ENCODE measurements at places on chromosomes 1 and 21. TPM values are rescaled to one million over a fixed set of nuclear protein-coding genes. Genes with fewer than 3 reads are reported as not detected.

The SH2D1B gene
- not detected for total RNA-seq

The LCE1C gene
- total RNA-seq = not detected

The TOMM40L gene
- total RNA-seq = 26.6 TPM

GRCh38 chr1:111085676-111086075 is 54.2 kb downstream of the DRAM2 start:
- no peak for DNase-seq
- H3K4me3 ChIP-seq = no peak overlapping the region
- no peak overlapping the region for H3K27ac ChIP-seq
- no peaks in the 10 kb centered on the region for H3K4me1 ChIP-seq

DNA sequence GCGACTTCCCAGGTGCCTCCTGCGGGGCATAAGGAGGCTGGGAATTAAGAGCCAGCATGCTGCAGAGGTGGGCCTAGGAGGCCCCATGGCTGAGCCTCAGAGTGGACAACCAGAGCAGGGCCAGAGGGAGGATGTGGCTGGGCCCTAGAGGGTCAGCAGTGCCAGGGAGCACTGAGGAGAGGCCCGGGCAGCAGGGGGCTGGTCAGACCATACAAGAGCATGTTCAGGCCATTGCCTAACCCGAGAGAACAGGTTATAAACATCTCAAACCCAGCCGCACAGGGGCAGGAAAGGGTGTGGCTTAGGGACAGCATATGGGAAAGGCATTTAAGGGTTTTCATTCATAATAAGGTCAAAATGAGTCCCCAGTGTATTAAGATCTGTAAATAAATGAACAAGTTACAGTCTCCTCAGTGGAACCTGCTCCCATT is 51.1 kb downstream of the IER5 start:
- peaks cover 29% of the 10 kb centered on the region for H3K4me1 ChIP-seq
- H3K27me3 ChIP-seq = no peaks in the 10 kb centered on the region
- no peaks in the 10 kb centered on the region for H3K36me3 ChIP-seq
- DNase-seq = no peak
- peak overlapping the region; percentile 82 for H3K27ac ChIP-seq
- no peak overlapping the region for H3K4me3 ChIP-seq

DNA sequence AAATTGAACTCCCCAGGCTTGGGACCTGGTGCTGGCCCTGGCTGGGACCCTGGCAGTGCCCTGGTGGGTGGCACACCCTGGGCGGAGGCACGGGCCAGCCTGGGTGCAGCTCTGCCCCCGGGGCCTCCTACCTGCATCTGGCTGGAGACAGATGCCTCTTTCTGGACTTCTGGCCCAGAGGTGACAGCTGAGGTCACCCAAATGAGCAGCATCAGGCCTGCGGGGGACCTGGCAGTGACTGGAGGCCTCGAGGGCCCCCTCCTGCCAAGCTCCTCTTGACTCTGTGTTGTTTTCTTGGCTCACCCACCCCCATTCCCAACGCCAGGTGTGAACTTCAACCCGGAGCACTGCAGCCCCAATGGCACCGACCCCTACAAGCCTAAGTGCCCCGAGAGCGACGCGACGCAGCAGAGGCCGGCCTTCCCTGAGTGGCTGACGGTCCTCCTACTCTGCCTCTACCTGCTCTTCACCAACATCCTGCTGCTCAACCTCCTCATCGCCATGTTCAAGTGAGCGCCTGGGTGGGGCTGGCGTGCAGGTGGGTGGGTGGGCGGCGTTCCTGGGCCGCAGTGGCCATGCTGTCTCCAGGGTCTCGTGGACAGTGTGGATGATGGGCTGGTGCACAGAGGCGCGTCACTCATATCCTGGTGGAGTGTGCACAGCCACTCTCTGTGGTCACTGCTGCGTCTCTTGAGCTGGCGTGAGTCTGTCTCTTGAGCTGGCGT is 41.6 kb upstream of the LRRC3 start:
- H3K36me3 ChIP-seq = no peaks in the 10 kb centered on the region
- no peaks in the 10 kb centered on the region for H3K27me3 ChIP-seq
- no peak overlapping the region for H3K27ac ChIP-seq
- H3K4me1 ChIP-seq = no peaks in the 10 kb centered on the region
- H3K4me3 ChIP-seq = no peak overlapping the region

- DNase-seq = no peak
- H3K27me3 ChIP-seq = no peaks in the 10 kb centered on the region
- no peak overlapping the region for H3K4me3 ChIP-seq
- H3K36me3 ChIP-seq = no peaks in the 10 kb centered on the region
- H3K4me1 ChIP-seq = no peaks in the 10 kb centered on the region
Measured at GRCh38 chr1:114610546-114611245, 29.3 kb upstream of the BCAS2 start.
